Amygdala (tissue), 56 donors: ENCODE measurements at places on chromosomes 6 and 20.
A peak's percentile ranks its signal among the peaks of the same experiment; 100 is the strongest.

- DNase-seq, result no peak
Measured at GRCh38 chr20:59217173-59217572, 53.6 kb downstream of the ZNF831 start.

- no peak for DNase-seq
Measured at GRCh38 chr6:32222333-32223230, 1.3 kb downstream of the NOTCH4 start.

DNA sequence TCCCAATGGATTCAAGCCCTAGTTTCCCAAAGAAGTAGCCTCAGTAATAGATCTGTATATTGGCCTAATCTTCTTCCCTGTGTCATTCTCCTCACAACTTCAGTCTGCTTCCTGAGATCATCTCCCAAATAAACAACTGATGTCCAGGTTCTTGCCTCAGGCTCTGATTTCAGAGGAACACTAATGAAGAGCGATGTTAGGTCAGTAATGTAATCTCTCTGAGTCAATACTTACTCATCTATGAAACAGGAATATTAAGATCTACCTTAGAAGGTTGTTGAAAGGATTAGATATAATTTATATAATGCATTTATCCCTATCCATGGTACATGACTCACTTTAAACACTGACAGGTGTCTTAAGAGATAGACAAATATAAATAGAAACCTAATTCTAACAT is 246.0 kb upstream of the FLRT3 start:
- DNase-seq, result no peak

DNA sequence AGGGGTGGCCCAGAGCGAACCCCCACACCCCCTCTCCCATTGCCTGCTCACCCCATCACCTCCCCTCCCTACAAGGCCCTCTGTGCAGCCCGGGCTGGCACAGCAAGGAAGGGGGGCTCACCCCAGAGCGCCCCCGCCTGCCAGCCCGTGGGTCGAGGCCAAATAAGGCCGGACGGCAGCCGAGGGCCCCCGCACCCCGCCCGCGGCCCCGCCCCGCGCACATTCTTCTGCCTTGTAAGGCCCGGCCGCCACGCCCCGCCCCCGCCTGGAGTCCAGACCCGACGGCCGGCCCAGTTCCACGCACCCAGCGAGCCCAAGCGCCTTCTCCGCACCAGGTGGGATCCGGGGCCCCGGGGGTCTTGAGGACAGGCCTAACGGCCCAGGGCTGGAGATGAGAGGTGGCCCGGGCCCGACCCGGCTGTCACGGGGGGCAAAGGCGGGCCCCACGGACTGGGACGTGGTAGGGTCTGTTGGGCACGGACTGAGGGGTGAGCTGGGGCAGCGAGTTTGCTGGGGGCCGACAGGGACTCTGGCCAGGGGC is at the start of gene MYL9:
Gene MYL9, plus strand, starts transcription at position 293 of the 541 bp plus-strand sequence. CDS start 3,366 bp downstream, outside the sequence.
- no peak for DNase-seq

GRCh38 chr20:48051794-48052474 is 266.7 kb upstream of the SULF2 start:
- no peak for DNase-seq

DNA sequence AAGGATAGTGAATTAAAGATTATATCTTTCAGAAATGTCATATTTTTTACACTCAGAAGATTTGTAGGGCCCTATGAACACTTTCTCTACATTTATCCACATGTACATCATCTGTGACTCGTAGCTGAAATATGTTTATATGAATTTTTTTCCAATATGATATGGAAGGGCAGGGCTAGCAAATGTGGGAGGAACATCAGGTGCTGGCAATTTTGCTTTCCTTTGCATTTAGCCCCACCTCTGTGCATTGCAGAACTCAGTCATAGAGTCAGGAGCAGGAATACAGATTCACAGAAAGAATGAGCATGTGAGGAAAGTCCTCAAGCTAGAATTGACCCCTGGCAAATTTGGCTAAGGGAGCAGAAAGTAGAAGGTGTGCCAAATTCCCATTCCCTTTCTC is 129.9 kb downstream of the CRYBG1 start:
- no peak for DNase-seq

GRCh38 chr6:134347885-134348805 is 30.2 kb upstream of the SGK1 start:
- no peak for DNase-seq

GRCh38 chr6:30828027-30828962 is 56.0 kb upstream of the DDR1 start:
- DNase-seq, result peak; percentile 40

GRCh38 chr6:166419286-166419685 is 36.5 kb upstream of the MPC1 start:
- no peak for DNase-seq

GRCh38 chr6:41200901-41201763 is at the start of gene TREML2:
TSS of gene TREML2 (minus strand) at chr6:41201149. CDS start at chr6:41201008, 141 bp downstream.
- DNase-seq, result no peak

- DNase-seq, result no peak
Measured at GRCh38 chr6:125787791-125788190, 3.0 kb upstream of the NCOA7 start.

DNA sequence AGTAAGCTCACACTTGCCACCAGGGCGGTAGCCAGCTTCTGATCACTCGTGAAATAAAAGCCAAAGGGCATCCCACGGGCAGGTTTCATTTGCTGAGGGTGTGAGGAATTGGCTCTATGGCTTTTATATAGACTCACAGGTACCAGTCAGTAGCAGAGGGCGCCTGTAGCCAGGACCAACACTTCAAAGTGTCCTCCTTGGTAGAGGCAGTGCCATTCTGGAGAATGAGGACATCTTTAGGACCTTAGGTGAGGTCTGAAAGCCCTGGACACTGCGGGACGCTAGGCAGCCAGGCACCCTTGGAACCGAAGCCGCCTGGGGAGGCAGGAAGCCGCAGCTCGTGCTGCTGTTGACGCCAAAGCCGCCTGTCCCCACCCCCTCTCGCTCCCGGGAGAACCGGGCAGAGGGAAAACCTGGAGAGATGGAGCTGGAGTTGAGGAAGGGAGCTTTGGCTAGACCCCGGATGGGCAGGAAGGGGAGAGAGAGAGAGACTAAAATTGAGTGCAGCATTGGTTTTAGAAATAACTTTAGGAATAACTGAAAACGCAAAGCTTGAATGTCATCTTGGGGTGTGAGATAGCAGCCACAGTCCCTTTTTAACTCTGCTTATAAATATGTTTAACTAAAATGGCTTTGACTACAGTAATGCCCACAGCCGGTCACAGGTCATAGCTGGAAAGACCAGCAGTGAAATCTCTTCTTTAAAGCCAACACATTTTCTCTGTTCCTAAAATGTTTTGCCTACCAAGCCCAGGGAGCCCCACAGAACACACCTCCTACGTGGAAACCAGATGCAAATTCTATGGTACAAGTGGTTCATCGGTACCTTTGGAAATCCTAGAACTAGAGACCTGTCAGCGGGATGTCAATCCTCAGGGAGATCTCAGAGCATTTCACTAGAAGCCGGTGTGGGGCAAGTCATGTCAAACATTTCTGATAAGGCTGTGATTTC is 128.5 kb upstream of the CDYL start:
- DNase-seq, result peak; percentile 74

- no peak for DNase-seq
Measured at GRCh38 chr6:75624988-75625387, 23.3 kb downstream of the SENP6 start.

- DNase-seq, result no peak
Measured at GRCh38 chr6:16200321-16200883, 38.0 kb upstream of the GMPR start.

GRCh38 chr6:16688436-16688835 is 72.8 kb downstream of the ATXN1 start:
- DNase-seq, result no peak

DNA sequence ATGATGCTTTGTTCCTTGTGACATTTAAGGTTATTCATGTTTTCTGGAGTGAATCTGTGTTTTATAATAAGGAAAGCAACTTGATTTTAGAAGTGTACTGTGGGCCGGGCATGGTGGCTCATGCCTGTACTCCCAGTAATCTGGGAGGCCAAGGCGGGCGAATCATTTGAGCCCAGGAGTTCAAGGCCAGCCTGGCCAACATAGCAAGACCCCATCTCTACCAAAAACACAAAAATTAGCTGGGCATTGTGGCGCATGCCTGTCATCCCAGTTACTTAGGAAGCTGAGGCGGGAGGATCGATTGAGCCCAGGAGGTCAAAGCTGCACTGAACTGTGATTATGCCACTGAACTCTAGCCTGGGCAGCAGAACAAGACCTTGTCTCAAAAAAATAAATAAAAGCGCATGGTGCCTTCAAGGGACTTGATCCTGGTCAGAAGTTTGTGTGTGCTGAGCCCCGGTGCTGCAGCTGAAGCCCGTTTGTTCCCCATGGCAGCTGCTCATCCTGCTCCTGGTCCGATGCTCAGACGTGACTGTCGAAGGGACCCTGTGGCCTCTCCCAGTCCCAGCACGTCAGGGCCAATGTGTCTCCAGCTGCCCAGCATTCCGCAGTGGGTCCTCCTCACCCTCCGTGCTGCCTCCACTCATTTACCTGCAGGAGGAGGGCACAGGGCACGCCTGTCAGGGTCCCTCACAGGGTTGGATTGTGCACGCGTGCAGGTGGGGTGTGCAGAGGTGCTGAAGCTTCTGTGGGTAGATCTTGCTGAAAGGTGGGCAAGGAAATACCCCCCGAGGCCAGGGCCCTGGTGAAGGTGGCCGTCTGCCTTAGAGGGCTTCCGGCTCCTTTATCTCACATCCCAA is 18.3 kb downstream of the ENTPD6 start:
- no peak for DNase-seq

DNA sequence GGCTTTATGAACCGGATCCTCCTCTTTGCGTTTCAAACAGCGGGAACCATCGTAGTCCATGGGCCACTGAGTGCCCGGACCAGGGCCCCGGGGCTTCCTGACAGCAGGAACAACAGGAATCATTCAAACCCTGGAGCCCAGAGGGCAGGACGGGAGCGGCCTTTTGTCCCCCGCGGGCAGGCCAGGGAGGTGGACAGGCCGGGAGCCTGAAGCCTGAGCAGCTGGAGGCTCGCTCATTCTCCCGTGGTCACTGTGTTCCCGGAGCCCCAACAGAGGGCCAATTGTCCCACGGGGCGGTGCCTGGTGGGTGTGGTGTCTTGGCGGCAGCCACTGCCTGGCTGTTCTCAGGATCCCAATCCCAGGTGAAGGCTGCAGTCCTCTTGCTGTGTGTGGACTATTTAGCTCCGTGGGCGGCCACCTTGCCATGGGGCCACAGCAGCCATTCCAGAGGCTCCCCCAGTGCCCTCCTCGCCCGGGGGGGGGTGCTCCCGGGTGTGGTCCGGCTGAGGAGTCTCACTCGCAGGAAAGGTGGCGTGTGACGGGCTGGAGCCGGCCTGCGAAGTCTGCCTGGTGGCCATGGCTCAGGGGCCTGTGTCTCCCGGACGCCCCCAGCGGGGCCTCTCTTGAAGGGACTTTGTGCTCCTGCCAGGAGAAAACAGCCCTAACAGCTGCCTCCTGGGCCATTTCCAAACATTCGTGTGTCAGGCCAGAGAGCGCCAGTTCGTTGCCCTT is 77.2 kb upstream of the BHLHE23 start:
- no peak for DNase-seq

DNA sequence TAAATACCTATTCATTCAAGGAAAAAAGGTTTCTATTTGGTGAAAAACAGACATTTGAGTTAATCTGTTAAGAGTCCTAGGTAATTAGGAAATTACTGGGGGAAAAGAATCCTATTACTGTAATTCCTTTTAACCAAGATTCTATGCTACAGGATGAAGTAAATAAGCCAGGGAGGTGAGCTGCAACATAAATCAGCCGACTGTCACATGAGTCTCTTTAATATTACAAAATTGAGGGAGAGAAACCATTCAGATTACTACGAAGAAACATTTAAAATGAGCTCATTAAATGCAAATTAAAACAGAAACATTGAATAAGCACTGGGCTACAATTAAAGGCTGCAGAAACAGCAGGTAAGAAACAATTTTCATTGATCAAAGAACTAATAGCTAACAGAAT is 5.3 kb downstream of the PRKN start:
- DNase-seq, result no peak

DNA sequence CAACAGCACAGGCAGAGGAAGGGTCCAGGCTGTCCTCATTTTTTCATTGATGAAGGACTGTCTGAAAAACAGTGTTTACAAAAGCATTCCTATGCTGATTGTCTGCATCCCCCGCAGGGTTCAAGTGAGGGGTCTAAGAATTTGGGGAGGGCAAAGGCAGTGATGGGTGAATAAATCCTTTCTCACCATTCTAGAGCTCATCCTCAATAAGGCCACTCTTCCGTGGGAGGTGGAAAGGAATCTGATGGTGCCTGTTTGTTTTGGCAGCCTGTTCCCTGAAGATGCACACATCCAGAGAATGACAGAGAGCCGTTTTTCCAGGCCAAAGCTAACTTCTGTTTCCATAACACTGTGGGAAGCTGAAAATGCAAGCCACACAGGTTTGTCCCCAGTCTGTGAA is 164.5 kb downstream of the MOXD1 start:
- DNase-seq, result no peak

- DNase-seq, result no peak
Measured at GRCh38 chr6:21053612-21054011, 519.4 kb downstream of the CDKAL1 start.

DNA sequence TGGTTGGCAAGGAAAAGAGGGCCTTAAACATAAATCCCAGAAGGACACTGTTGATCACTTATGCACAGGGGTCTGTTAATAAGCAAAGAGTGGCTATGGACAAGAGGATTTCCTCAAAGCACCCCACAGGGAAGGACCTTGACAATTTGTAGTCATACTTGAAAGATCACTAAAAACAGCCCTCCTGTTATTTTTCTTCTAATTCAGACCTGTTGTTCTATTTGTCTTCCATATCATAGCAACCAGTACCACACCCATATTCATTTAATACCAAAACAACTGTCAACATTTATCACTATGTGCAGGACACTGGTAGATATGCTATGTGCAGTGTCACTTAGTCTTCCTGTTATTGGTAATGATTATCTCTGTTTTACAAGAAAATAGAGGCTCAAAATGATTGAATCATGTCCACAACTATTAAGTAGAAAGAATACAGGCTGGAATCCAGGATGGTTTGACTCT is 3.2 kb upstream of the DYNLRB1 start:
- DNase-seq, result no peak
